Stimulated activated CD4-positive, alpha-beta T cell treated with anti-CD3 and anti-CD28 coated beads, Interleukin-15, amount 100 ng/mL, for 48 hours (primary cell): ENCODE measurements at places on chromosomes 4 and X.

GRCh38 chr4:153641532-153641931 is 42.5 kb upstream of the TLR2 start:
- DNase-seq: no peak

DNA sequence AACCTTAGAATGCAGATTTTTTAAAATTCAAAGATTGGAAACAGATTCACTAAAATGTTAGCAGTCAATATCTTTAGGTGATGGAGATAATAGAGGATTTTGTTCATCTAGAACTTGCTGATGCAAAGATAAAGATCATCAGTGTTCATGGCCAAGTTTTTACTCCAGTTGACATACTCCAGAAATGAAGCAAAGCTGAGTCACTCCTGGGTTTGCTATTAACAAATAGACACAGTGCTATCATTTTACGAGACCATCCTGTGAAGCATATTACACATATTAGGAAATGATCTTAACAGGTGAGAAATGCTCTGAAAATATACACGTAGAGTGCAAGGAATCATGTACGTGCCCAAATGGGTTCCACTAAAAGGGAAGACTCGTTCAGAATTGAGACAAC is 170.6 kb upstream of the FAM9B start:
- no peak for DNase-seq

- DNase-seq: no peak
Observed at GRCh38 chr4:188841523-188841922, 702.3 kb downstream of the TRIML1 start.

- no peak for DNase-seq
Observed at GRCh38 chr4:65656008-65656407, 14.3 kb downstream of the EPHA5 start.

DNA sequence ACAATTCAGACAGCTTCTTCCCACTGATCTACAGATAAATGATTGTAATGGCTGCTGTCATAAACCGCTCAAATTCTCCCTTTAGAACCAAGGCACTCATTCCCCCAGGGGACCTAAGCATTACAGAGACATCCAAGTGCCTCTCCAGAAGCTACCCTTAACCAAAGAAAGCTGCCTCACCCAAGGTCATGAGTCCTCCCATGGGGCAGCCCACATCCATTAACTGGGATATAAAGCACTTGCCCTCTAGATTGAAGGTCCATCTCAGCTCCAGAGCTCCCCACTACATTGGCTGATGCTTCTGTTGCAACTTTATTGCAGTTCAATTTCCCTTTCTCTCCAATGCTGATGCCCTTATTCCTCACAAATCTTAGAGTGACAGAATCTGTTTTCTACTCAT is 40.5 kb upstream of the DCAF8L2 start:
- DNase-seq: no peak

DNA sequence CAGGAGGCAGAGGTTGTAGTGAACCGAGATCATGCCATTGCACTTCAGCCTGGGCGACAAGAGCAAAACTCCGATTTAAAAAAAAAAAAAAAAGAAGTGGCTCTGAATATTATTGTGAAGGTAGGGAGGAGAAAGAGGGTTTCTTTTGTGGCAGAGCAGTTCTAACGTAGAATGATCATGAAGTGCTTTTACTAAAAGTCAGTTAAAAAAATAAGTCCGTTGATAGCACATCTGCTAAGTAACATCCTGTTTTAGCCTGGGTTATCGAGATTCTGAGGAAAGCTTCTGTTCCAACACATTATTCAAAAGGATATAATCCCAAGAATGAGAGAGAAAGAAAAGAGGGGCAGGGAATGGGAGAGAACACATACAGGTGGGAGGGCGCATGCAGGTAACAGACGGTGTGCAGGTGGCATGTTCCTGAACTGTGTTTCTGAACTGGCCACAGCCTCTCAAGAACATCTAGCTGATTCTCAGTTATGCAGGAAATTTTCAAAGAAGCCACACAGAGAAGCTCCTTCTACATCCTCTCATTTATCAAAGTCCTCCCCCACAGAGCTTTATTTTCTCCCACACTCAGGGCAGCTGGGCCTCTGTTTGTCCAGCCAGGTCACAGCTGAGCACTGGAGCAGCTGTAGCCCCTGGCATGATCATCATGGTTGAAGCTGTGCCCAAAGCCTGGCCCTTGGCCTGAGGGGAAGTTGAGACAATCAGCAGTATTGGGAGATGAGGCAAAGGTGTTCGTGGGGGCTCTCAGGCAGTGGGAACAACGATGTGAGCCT is 342.3 kb downstream of the ZNF674 start:
- DNase-seq: no peak

DNA sequence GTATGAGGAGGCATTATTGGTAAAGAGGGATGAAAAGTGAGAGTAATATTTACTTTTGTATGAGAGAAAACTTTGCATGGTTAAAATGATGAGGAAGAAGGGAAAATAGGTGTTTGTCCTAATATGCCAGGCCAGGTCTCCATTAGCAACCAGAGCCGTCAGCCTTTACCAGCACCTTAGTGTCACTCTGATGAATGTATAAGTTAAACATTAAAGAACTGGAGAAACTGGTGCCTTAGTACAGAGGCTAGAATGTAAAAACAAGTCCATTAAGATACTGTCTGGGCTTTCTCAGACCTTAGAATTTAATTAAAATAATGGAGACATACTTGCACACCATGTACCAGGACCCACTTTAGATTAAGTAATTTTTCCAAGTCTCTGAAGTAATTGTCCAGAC is 222.3 kb downstream of the FAM47A start:
- no peak for DNase-seq

GRCh38 chr4:147318586-147318985 is 162.3 kb upstream of the EDNRA start:
- no peak for DNase-seq

- no peak for DNase-seq
Observed at GRCh38 chr4:7009564-7009963, 33.6 kb upstream of the TADA2B start.
